ENCODE measurements at places on chromosomes 5 and 9.

GRCh38 chr9:21432672-21433425 lies 7.4 kb upstream of the IFNA1 start:
- peak; percentile 17 for DNase-seq

DNA sequence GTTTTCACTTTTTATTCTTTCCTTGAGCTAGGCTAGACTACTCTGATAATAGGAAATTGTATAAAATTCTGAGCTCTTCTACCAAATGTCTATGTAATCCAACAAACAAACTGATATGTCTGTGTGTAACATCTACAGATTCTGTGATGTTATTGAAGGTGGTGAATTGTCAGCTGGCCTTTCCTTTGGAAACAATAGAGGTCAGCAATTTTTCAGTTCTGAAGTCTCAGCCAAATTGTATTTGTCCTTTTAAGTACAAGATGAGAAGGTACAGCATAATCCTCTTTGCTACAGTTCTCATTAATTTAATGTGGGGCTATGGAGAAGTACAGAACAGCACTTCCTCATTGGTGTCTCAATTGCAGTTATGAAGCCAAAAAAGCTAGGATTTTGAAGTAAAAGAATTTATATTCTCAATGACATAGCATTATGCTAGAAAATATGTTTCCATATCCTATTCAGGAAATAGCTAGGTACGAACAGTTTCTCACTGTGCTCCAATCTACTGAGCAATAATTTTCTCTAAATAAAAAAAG lies 198.0 kb downstream of the HINT1 start:
- DNase-seq = no peak

- no peak for DNase-seq
Measured at GRCh38 chr9:2414465-2414864, 207.1 kb upstream of the VLDLR start.

DNA sequence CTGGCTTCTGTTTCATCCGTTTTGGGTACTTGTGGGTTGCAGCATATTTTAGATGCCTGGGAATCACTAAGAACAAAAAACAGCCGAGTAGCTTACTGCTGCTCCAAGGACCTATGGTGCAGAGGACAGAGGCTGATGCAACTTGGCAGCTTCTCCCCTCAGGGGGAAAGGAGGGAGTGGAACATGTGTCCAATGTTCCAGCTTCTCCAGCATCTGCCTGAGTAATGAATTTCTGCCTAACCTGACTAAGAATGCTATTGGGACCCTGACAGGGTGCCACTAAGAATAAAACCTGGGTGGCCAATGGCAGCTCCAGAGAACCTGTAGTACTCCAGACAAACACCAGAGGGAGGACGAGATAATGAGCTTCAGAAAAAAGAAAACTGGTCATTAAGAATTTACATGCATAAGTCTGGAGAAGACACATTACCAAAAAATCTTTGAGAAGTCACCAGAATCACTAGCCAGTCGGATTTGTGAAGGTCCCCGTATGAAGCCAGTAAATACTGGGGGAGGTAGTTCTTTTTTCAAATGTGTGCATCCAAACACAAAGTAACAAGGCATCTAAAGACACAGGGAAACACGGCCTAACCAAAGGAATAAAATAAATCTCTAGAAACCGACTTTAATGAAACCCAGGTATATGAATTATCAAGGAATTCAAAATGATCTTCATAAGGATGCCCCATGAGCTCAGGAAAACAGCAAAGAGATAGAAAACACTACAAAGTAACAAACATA lies 293.5 kb downstream of the HINT1 start:
- peak; percentile 31 for DNase-seq

DNA sequence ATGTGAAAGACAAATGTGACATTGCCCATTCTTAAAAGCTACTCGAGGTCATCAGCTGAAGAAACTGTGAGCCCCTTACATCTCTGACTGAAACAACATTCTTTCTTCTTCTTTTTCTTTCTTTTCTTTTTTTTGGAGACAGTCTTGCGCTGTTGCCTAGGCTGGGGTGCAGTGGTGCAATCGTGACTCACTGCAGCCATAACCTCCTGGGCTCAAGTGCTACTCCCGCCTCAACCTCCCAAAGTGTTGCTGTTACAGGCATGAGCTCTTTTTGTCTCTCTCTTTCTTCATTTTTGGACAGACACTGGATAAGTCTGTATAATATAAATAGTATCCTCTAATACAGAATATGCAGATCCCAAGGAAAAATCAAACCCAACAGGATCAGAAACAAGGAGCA lies 263.7 kb upstream of the KLF9 start:
- no peak for DNase-seq

DNA sequence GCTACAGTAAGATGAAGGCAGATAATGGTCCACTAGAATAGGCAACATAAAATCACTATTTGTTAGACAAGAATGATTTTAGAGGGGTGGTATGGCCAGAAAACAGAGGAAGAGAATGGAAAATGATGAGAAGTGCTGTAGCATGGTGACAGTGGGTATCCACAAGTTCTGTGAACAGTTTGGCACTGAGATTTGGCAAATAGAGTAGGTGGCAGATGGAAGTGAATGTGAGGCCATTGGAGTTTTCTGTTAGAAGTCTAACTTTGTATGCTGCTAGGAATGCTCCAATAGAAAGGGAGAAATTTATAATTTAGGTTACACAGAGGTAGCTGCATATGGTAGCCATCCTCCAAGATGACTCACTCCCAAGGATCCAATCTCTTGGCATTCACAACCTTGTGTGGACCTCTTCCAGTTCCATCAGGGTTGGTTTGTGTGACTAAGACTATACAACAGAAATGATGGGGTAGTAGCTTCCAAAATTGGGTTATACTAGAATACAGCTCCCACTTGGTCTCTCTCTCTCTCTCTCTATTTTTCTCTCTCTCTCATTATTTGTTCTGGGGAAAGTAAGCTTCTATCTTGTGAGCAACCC lies 646.9 kb upstream of the ZNF608 start:
- no peak for DNase-seq

- no peak for DNase-seq
Measured at GRCh38 chr5:14895301-14895700, 23.7 kb upstream of the ANKH start.

DNA sequence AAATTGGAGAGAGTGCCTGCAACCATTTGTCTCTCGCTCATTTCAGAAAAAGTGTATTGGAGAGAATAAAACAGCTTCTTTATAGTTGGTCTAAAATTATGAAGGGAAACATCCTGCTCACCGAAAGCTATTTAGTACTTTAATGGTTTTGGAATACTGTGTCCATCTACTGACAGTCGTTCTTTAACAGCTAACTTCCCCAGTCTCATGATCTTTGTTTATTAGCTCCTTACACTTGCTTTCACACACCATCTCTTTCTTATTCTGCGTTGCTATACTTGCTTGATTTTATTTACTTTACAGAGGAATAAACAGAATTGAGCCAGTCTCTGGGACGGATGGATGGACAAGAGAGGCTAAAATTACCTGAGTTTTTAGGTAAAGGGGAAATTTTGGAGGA lies 229.3 kb downstream of the CCDC171 start:
- DNase-seq = no peak

- DNase-seq = no peak
Measured at GRCh38 chr5:88203981-88204750, 64.5 kb downstream of the TMEM161B start.

DNA sequence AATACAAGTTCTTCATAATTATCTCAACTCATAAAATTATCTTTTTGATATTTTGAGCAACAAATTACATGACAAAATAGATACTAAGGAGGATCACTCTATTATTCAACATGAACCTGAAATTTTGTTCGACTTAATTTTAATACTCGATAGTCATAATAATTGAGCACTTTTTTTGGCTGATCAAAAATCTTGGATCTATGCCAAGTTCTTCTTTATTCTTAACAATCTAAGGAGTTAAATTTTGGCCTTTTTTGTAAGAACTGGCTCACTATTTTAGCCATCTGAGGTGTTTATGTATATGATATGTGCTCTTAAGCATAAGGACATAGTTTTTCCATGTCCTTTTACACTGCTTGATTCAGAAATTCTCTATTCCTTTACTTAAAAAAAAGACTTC lies 996.1 kb upstream of the COX7C start:
- no peak for DNase-seq

DNA sequence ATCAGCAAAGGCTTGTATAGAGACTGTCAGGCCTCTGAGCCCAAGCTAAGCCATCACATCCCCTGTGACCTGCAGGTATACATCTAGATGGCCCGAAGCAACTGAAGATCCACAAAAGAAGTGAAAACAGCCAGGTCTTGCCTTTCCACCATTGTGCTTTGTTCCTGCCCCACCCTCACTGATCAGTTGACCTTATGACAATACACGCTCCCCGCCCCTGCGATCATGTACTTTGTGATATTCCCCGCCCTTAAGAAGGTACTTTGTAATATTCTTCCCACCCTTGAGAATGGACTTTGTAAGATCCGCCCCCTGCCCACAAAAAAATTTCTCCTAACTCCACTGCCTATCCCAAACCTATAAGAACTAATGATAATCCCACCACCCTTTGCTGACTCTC lies 18.6 kb upstream of the NPM1 start:
- DNase-seq = no peak

DNA sequence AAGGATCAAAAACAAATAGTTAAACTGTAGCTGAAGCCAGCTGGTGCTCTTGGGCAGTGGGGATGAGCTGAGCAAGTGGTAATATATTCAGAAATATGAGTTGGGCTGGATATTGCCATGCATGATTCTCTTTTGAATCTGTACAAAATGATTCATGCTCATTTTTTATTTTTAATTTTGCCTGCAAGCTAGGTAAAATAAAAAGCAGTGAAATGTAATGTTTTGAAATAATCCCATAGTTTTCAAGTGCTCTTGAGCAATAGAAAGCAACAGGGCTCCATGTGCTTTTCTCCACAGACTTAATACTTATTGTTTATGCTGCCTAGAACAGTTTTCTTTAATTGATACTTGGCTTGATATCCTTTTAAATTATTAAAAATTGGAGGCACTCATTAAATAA lies 489.3 kb downstream of the TLE4 start:
- DNase-seq = no peak

GRCh38 chr5:75058986-75059535 lies 6.7 kb upstream of the GCNT4 start:
- no peak for DNase-seq

GRCh38 chr9:126366366-126367011 lies 39.9 kb downstream of the MVB12B start:
- DNase-seq = no peak

DNA sequence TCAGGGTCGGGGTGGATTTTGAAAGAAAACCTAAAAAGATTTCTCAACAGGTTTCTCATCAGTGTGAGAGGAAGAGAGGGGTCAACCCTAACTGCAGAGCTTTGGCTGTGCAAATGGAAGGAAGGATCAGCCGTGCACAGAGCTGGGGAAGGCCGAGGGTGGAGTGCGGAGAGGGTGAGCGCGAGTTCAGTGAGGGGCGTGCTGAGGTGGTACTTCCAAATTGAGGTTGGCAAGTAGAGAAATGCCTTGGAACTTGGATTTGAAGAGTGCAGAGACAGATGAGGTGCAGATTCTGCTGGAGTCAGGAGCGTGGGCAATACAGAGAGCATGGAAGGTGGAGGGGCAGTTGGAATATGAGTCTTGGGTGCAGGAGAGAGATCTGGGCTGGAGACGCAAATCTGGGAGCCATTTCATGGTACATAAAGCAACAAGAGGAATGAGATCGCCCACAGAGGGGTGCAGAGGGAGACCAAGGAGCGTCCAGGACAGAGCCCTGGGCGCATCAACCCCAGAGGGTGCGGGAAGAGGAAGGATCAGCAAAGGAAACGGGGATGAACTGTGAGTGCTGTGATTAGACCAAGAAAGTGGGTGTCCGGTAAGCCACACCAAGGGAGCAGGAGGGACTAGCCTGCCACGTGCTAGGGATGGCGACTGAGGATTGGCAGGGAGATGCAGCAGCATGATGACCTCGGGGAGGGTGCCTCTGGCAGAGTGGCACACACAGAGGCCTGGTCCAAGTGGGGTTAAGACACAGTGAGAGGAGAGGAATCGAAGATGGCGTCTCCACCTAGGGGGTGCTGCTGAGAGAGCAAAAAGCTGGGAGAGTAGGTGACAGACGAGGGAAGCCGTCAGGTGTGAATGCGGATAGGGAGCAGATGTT lies 105.8 kb downstream of the ADAMTS2 start:
- no peak for DNase-seq

DNA sequence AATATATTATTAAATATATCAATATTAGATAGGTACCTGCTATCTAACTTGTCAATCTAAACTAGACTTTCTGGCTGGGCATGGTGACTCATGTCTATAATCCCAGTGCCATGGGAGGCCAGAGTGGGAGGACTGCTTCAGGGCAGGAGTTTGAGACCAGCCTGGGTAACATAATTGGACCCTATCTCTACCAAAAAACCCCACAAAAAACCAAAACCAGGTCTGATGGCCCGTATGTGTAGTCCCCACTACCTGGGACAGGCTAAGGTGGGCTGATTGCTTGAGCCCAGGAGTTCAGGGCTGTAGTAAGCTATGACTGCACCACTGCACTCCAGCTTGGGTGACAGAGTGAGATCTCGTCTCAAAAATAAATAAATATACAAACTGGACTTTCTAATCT lies 55.0 kb downstream of the PJA2 start:
- DNase-seq = no peak

DNA sequence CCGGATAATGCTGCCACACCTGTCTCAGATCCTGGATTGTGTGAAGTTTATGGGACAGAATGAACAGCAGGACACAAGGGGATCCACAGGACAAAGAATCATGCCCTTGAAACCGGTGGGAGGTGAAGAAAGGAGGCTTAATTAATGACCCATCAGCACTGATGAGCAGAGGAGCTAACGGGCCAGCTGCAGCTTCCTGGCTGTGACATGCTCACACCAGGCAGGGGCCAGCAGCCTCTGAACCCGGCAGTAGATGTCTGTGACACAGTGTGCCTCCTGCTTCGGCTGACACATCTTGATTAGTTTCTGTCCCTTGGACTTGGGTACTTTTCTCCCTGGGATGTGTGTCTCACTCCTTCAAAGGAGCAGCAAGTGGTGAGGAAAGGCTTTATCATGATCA lies 328.8 kb upstream of the BRINP1 start:
- no peak for DNase-seq

- DNase-seq = no peak
Measured at GRCh38 chr5:56791396-56791795, 24.0 kb upstream of the MAP3K1 start.

DNA sequence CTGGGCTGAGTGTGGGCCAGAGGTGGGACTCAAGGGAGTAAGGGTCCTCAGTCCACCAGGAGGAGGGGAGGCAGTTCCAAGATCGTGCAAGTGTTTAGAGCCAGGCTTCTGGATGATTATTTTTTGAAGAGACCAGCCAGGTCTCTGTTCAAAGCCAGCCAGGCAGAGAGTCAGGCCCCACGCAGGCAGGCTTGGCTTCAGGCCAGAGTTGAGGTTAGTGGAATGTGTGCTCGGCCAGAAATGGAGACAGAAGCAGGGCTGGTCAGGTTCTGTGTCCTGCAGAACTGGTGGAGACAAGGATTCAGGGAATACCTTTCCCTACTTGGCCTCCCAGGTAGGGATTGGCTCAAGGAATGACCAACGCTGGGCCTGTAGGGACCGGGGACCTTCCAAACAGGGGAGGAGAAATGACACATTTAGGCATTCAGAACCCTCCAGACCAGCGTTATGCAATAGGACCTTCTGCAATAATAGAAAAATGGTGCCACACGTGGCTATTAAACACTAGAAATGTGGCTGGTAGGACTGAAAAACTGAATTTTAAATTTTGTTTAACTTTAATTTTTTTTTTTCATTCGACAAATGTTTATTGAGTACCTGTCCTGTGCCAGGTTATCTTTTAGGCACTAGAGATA lies 106.2 kb downstream of the CMYA5 start:
- DNase-seq = peak; percentile 24

GRCh38 chr5:84603568-84604185 lies 219.0 kb upstream of the EDIL3 start:
- DNase-seq = no peak

Data from CD14-positive monocyte (primary cell).